ENCODE measurements at places on chromosomes 11 and 22.

- no peak for DNase-seq
Measured at GRCh38 chr11:61718621-61719302, 33.7 kb upstream of the MYRF start.

- DNase-seq, result no peak
Measured at GRCh38 chr22:45629469-45630089, 42.1 kb upstream of the ATXN10 start.

DNA sequence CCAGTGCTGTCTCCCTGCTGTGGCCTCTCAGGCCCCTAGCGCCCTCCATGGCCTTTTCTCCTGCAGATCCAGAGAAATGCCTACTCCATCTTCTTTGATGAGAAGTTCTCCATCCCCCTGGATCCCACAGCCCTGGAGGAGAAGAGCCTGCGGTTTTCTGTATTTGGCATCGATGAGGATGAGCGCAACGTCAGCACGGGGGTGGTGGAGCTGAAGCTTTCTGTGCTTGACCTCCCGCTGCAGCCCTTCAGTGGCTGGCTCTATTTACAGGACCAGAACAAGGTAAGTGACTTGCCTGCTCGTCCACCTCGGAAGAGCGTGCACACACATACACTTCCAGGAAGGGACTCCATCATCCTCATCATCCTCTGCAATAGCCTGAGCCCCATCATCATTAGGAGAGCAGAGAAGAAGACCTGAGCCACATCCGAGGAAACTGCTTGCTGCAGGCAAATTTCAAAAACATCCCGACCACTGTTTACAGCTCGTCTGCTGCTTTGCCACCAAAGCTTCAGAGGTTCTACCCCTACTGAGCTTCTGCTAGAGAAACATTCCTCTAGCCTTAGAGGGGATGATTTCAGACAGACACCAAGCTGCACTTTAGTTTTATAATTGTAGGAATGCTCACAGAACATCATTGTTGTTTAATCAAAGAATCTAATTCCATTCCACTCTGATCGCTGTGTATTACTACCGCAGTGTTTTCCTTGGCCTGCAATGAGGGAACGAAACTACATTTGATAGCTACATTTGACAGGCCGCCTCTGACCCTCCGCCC lies 12.9 kb upstream of the RHOD start:
- DNase-seq, result no peak

DNA sequence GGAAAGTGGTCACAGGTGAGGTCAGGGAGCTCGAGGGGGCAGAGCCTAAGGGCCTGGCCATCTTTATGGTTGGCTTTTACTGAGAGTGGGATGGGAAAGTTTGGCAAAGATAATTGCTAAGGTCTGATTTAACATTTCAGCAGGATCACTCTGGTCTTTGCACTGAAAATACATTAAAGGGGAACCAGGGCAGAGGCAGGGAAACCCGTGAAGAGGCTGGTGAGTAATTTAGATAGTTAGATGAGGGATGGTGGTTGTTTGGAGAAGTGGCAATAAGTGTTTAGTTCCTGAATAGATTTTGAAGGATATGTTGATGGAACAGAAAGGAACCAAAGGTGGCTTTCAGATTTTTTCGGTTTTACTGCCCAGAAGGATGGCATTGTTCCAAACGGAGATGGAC lies 50.8 kb downstream of the SCN3B start:
- no peak for DNase-seq

GRCh38 chr11:124838805-124839127 lies 26.5 kb upstream of the ROBO3 start:
- no peak for DNase-seq

DNA sequence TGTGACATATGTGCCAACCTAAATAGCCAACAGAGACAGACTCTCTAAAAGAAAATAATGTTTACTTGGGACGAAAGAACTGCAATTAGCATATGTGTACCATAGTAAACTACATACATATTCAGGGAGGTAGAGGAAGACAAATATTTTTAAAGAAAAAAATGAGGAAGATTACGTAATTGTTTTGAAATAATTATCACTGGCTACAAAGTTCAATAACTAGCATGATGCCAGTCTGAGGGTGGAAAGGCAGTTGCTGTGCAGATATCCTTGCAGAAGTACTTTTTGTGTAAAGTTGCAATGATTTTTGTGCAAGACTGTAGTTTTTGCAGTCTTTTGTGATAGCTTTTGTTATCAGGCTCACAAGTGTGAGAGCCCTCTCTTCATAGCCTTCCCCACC lies 103.3 kb upstream of the ANO5 start:
- no peak for DNase-seq

- DNase-seq, result no peak
Measured at GRCh38 chr11:762421-763072, 14.7 kb downstream of the GATD1 start.

GRCh38 chr11:95231881-95232605 lies 1.0 kb upstream of the SESN3 start:
- DNase-seq, result peak; percentile 57

DNA sequence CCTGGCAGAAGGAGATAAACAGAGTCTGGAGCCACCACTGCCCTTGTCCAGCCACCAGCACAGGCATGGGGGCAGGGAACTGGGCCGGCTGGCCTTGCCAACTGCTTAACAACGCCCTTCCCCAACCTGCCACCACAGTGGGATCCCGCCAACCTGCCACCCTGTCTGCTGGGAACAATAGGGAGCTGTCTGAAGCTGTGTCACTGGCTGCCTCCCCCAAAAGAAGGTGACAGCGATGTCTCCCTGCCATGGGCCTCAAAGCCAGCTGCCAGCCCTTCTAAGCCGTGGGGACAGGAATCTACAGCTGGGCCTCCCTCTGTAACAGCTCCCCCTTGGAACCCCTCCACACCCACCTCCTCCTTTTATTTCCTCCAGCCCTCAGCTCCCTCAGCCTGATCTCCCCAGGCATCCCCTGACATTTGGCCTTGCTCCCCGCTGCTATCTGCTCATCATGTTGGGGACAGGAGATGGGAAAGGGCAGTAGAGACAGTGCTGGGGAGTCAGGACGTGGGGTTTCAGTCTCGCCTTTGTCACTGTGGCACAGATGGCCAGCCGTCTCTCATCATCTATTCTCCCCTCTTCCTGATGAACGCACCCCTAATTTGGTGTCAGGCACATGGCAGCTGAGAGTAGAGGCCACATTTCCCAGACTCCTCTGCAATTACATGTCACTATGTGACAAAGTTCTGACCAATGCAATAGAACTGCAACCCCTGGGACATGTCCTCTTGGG lies 51.3 kb upstream of the PRDM11 start:
- DNase-seq, result no peak

- no peak for DNase-seq
Measured at GRCh38 chr11:21774212-21774611, 418.7 kb upstream of the ANO5 start.

GRCh38 chr22:40685406-40685805 lies 6.1 kb downstream of the MCHR1 start:
- no peak for DNase-seq
